ENCODE measurements at places on chromosomes 3 and 15.

GRCh38 chr3:53819163-53819868 is 26.9 kb downstream of the CHDH start:
- DNase-seq = no peak

- DNase-seq = no peak
Observed at GRCh38 chr15:29935296-29936004, 113.2 kb upstream of the TJP1 start.

DNA sequence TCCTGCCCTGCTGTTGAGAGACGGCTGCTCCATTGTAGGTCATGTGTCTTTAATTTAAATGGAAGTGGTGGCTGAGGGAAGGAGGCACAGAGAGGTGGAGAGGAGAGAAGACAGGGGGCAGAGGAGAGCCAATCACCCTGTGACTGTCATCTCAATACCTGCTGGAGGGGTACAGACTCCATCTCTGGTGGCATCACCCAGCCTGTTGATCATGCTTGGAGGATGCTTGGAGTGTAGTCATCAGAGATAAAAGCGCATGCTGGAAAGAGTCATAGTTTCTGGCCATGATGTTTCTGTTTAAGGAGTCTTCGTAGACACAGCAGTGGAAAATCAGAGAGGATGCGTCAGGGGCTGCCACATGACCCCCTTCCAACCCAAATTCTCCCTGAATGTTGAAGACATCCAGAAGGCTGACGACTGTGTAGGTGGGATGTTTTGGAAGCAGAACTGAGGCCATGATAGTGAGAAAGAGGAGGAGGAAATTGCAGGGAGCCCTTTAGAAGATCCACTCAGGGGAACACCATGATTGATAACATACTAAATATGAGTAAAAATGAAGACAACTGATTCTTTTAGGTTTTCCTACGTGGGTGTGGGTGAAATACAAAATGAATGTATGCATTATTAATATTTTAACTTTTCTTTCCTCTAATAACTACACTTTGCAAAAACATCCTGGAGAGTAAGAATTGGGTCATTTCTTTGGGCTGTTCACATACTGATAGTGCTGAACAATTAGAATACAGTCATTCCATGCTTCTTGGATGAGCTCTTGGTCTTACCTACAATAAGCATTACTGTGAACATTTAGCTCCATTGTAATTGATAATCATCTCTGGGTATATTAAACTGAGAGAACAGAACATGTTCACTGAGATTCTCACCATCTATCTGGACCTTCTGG is 210.6 kb upstream of the ATP10A start:
- DNase-seq = no peak

DNA sequence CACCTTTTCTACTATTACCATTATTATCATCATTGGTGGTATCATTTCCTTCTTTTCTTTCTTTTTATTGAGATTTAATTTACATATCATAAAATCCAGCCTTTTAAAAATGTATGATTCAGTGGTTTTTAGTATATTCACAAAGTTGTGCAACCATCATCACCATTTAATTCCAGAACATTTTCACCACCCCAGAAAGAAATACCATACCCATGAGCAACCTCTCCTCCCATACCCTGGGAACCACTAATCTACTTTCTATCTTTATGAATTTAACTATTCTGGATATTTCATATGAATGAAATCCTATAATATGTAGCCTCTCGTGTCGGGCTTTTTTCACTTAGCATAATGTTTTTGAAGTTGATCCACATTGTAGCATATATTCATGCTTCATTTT is 29.1 kb downstream of the AAGAB start:
- DNase-seq = peak; percentile 45

- no peak for DNase-seq
Observed at GRCh38 chr15:44219073-44219472, 24.0 kb upstream of the FRMD5 start.

DNA sequence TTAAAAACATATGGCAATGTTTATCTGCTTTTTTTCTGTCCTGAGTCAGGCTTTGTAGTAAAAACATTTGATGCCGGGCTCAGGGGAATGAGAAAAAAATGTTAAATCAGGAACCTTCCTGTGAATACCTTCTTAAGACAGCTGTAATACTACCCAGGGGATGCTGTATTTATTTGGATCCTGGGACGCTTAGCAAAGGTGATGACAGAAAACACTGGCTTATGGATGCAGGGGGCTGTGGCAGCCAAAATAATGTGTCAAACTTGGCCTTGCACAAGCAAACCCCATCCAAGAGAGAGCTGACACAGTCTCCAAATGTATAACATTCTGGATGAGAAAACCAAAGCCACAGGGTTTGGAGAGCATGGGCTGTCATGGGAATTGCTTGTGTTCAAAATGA is 438.2 kb upstream of the PROK2 start:
- no peak for DNase-seq

DNA sequence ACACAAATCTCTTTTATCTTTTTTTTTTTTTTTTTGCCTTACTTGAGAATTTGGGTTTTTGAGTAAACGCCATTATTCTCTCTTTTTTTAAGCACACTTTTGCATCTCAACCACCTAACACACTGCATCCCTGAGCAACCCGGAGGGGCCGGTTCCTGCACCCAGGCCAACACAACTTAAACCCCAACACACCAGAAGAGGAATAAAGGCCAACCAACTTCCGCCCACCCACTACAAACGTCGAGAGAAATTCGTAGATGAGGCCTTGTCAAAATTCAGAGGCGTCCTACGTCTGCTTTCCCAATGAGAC is 389 bp upstream of the CCNB2 start:
- DNase-seq = no peak

- no peak for DNase-seq
Observed at GRCh38 chr3:73401059-73401458, 223.7 kb downstream of the PDZRN3 start.

DNA sequence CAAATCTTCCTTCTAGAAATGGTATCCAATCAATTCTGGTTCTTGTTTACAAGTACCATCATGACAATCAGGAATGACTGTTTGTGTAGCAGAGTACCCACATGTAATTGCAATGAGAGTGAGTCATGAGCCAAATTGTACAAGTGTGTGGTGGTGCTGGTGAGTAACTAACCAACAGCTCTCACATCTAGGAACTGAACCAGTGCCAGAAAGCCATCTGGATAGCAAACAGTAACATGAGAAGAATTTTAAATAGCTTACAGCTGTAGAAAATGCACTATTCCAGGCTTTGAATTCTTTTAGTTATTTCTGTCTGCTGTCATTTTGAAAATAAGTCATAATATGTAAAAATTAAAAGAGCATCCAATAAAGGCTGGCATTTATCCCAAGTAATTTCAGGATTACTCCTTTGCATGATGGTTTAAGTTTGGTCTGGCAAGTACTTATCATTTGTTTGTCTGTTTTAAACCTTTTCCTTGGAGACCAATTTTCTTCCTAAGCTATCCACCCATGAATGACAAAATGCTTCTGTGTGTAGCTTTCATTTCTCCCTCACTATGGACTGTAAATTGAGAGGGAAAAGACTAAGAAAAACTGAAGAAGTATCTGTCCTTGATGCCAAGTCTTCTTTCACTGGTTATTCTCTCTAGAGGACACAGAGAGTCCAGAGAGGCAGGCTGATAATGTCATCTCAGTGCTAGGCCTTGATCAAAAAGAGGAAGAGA is 60.0 kb downstream of the PIK3CB start:
- peak; percentile 99 for DNase-seq

GRCh38 chr15:65087873-65088642 is 11.5 kb downstream of the KBTBD13 start:
- DNase-seq = no peak

DNA sequence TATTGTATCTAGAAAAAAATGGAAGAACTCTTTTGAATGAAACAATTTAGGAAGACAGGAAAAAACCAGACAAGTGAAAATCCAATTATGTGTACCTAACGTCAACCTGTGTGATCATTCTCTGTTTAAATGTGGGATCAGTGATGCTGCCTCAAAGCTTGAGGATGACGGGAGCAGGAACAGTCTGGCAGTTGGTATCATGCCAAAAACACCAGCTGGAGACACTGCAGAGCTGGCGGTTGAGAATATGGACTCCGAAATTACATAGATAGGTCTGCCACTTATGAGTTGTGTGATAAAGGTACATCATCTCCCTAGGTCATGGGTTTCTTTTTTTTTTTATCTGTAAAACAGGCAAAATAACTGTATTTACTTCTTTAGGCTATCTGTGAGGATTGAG is 480.5 kb downstream of the CNTN4 start:
- no peak for DNase-seq

- no peak for DNase-seq
Observed at GRCh38 chr15:74884428-74885223, 5.2 kb upstream of the MPI start.

DNA sequence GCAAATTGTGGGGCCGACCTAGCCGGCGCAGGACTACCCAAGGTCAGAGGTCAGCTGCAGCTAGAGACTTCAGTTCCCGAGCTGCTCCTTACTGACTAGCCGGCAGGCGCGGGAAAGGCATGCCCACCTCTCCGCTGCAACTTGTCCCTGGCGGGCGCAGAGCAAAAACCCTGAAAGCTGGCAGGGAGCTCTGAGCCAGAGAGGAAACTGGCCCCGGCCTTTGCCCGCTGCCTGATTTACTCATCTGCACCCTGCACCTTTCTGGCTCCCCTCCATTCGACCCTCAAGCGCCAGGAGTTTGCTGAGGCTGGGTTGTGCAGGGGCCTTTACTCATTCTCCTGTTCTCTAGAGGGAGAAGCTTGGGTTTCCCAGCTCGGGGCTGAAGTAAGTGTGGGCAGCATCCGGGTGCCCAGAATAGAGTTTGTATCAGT is 1.5 kb downstream of the ZIC4 start:
- DNase-seq = no peak

DNA sequence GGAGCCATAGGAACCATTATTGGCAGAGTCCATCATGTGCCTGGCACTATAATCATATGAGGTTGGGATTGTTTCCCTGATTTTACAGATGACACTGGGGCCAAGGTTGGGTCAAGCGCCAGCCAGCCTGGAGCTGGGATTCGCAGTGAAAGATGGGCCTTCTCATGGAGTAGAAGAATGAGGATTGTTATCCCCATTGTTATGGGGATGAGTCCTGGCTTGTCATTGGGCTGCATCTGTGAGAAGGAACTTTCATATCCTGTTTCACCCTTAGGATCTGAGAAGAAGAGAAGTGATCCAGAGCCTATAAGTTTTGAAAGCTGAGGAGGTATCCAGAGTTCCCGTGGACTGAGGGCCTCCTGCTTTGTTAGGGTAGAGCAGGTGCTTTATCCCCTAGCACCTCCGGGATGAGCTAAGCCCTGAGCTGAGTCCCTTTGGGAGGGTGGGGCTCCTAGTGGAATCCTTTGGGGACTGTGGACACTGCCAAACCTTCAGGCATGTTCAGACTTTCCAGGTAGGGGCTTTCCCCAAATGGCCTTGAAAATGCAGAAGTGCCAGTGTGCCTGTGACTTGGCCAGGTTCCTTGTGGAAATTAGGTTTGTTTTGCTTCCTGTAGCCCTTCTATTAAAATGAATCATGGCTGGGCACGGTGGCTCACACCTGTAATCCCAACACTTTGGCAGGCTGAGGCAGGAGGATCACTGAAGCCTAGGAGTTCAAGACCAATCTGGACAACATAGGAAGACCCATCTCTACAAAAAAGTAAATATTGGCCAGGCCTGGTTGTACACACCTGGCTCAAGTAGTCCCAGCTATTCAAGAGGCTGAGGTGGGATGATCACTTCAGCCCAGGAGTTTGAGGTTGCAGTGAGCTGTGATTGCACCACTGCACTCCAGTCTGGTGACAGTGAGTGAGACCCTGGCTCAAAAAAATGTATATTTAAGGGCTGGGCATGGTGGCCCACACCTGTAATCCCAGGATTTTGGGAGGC is 30.2 kb upstream of the BSN start:
- DNase-seq = no peak

GRCh38 chr3:130378677-130379191 is 33.3 kb downstream of the COL6A5 start:
- no peak for DNase-seq

GRCh38 chr3:31813197-31813596 is 167.9 kb downstream of the OSBPL10 start:
- DNase-seq = no peak

- DNase-seq = no peak
Observed at GRCh38 chr3:123724306-123724705, 139.5 kb upstream of the HACD2 start.

DNA sequence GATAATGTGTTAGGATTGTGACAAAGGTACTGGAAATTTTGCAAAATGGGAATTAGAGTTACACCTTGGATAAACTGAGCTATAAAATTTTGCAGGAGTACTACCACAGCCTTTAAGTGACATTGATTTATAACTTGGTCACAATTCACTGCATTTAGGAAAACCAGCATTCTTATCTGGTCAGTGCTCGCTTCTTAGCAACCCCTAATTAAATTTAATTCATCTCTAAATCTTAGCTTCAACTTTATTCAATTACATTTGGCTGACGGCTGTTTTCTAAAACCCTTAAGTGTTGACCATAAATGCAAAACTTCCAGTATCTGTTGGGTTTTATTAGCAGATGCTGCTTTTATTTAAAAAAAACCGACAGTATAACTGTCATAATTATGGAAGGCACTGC is 31.3 kb downstream of the TFRC start:
- no peak for DNase-seq

GRCh38 chr3:189787632-189788031 is 156.4 kb downstream of the TP63 start:
- no peak for DNase-seq

GRCh38 chr3:535566-536416 is 339.2 kb downstream of the CHL1 start:
- no peak for DNase-seq

DNA sequence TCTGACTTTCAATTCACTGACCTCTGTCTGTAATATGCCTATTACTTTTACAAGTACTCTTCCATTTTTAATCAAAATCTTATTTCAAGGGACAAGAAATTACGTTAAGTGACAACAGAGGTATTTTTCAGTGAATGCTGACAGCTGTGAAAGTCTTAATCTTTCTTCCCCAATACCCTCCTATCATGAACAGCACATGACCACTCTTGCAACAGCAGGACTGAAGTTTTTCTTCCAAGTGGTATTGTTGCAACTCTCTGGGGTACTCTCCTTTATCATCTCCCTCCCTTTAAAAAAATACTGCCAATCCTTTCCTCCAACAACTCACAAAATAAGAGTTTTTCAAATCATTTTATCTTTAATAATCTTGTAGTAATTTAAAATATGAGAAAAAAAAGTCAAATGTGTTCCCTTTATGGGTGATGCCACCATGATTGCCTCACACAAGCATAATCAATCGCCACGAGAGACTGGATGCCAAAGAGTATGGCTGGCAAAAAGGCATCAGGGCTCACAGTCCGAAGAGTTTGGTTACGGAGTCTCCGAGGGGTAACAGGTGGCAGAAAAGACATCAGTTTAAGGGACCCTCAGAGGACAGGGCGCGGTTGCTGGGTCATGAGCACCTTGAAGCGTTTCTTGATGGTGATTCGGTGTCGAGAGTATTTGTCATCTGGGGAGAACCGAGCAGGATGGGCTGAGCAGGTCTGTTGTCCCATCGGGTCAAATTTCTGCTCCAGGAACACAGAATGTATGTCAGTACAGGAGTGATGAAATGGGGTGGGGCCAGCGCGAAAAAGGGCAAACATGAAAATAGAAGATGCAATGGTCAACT is 1.3 kb downstream of the NOP10 start:
- DNase-seq = no peak

GRCh38 chr15:68252925-68253534 is 23.5 kb upstream of the CLN6 start:
- DNase-seq = no peak

All from AG04449 (cell line).